GOT3 (cell line): ENCODE measurements at places on chromosomes 4 and X.

DNA sequence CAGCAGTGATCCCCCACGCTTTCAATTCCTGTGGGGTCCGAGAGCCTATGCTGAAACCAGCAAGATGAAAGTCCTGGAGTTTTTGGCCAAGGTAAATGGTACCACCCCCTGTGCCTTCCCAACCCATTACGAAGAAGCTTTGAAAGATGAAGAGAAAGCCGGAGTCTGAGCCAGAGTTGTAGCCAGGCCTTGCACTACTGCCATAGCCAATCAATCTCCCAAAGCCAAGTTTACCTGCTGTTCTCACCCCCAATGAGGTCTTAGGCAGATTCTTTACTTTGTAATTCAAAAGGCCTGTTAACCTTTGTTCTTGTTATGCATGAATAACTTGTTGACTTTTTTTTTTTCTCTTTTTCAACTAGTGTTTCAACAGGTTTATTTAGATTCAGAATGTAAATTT, 4.0 kb downstream of the MAGEB2 start:
- DNase-seq, result no peak

GRCh38 chr4:145839151-145839550, 99.5 kb downstream of the ZNF827 start:
- no peak for DNase-seq

- DNase-seq, result no peak
Measured at GRCh38 chr4:189001971-189002450, 862.8 kb downstream of the TRIML1 start.

DNA sequence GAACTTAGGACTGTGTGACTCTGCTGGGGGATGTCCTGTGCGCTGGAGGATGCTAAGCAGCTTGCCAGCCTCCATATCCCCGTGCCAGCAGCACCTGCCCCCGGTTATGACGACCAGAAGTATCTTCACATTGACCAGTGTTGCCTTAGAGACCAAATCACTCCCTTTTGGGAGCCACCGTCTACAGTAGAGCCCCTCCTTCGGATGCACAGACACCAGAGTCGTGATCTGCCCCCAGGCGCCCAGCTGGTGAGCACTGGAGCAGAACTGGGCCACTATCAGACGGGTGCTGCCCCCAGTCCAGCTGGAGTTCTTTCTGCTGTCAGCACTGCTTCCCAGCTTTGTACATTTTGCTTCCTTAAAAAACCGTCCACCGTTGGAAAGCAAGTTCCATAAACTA, 30.0 kb upstream of the TADA2B start:
- no peak for DNase-seq
